NCI-H2107 (cell line): ENCODE measurements at places on chromosomes 16 and 17.

DNA sequence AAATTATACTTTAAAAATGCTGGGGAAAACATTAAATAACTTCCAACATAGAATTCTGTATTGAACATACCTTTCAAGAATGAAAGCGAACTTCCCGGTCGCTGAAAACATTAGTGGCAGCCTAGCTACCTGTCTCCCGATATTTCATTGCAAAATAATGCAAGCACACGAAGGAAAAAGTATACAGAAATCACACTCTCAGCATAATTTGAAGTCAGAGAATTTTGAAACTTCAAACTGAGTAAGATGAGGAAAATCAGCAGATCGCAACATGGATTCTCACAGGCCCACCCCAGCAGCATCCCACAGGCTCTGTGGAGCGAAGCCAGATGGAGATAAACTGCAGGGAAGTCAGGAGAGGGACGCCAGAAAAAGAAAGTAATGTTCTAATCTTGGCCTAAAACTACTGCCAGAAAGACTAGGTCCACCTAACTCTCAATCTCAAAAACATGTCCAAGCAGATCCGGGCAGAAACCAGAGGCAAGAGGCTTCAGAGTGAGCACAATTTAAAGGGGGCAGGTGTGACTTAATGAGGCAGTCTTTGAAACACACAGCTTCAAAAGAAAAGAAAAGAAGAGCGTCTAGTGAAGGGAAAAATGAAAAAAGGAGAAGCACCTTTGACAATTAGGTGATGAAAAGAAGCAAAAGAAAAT, 4.8 kb upstream of the GOSR1 start:
- DNase-seq: no peak

- no peak for DNase-seq
Measured at GRCh38 chr17:58621174-58621573, 70.7 kb downstream of the TEX14 start.

DNA sequence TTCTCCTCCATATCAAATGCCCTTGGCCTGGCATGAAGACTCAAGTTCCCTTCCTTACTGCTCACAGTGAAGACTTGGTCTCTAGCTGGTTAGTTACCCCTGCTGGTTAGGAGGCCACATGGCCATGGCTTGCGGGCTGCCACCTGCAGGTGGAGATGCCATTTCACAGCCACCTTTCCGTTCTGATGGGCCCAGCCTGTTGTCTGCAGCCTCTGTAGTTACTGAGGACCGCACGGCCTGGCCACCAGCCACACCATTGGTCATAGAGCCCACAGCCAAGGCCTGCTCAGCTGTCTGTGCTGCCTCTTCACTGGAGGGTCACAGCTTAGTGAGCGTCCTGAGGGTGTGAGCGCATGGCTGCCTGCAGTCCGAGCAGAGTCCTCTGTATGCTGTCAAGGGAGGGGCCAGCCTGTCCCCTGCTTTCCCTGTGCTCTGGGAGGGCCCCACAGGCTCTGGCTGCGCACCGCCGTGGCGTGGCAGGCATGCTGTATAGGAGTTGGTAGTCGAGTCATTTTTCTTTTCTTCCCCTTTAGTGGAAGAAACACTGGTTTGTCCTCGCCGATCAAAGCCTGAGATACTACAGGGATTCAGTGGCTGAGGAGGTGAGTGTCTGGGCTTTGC, 59.2 kb downstream of the PLD6 start:
- DNase-seq: no peak

GRCh38 chr17:56949595-56949994, 11.3 kb downstream of the COIL start:
- no peak for DNase-seq

DNA sequence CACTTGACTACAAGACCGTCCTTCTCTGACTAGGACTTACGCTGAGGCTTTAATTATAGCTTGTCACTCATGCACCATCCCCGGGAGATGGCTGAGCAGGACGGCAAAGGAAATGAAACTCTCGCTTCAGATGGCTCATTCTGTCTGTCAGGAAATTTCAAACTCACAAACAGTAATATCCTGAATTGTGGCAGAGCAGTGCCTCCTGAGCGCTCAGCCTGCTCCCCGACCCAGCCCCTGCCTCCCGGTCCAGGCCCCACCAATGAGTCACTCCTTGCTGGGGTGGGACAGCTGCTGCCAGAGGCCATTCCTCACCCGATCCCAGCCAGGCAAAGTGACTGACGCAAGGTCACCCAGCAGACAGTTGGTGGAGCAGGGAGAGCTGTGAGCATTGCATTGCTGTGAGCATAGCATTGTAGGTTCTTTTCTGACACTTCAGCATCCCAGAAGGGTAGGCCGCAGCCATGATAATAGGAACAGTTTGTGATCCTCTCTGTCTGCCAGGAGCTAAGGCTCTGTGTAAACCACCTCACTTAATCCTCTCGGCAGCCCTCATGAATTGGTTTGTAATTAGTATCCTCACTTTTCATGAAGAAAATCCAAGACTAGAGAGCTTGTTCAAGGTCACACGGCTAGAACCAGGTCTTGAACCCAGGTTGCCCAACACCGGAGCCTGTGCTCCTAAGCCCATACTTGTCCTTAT, 20.9 kb downstream of the CCDC182 start:
- DNase-seq: no peak

- no peak for DNase-seq
Measured at GRCh38 chr16:5639531-5639930, 541.9 kb upstream of the EEF2KMT start.

DNA sequence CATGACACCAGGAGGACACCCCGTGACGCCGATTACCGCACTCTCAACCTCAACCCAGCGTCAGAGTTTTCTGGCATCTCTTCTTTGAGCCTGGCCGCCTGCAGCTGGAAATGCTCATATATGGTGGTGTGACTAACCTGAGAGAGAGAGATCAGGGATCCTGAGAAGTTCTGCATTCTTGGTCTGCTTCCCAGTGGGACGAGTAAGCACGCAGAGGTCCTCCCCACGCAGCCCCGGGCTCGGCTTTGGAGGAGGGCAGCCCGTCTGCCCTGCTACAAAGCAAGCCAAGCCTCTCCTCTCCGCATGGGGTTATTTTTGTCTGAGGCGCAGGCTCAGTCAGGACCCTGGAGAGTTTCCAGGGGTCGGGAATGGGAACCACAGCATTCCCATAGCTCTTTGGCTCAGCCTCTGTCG, 16.5 kb downstream of the CRISPLD2 start:
- DNase-seq: no peak

DNA sequence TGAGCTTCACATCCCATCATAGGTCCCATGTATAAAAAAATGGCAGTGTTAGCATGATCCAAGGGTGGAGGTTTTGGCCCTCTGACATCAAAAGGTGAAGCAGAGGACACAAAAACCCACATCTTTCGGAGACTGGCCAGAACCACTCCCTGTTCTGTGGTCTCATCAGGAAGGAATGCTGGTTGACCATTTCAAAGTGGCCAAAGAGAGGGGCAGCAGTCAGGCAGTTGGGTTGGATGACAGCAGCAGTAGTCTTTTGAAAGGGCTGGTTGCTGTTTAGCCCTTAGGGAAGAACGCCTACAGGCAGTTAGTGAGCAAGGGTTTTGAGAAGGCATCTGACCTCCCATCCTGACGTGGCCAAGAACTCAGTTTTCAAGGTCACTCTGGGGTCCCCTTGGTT, 40.5 kb downstream of the LCMT1 start:
- no peak for DNase-seq

GRCh38 chr16:54070789-54071343, 215.7 kb downstream of the IRX3 start:
- DNase-seq: no peak

DNA sequence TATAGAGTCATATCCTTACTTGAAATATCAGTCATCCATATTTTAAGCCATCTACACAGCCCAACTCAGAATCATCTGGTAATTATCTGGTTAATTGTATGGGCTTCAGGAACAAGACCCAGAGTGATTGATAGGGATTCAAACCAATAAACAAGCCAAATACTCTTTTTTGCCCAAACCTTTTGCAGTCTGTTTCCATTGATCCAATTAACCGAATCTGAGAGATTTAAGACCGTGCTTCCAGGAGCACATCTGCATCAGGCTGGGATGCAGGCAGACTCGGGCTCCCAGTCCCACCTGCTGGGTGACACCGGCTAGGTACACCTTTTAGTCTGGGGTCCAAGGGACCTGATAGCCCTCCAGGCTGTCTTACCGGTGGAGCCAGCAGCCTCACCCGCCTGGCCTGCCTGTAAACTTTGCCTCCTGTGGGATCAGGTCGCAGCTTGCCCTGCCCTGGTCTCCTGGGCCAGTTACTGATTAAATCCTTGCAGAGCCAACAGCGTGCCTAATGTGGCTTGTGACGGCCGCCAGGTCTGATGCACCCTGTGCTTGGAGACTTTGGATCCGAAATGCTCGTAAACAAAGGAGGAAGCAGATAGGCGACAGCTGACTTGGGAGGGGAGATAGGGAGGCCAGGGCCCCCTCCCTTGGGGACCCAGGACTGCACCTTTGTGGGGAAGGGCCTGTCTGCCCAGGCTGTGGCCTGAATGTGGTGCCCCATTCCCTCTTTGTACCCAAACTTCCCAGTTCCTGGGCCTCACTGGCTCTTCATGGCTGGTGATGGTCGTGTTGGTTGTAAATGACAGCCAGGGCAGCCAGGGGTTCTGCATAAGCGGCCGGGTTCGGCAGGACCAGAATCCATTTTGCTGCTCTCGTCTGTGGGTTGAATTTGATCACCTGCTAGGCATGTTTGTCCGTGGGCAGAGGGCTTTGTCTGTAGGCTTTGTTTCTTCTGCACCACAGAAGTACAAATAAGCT, 3.8 kb downstream of the CMIP start:
- DNase-seq: no peak

DNA sequence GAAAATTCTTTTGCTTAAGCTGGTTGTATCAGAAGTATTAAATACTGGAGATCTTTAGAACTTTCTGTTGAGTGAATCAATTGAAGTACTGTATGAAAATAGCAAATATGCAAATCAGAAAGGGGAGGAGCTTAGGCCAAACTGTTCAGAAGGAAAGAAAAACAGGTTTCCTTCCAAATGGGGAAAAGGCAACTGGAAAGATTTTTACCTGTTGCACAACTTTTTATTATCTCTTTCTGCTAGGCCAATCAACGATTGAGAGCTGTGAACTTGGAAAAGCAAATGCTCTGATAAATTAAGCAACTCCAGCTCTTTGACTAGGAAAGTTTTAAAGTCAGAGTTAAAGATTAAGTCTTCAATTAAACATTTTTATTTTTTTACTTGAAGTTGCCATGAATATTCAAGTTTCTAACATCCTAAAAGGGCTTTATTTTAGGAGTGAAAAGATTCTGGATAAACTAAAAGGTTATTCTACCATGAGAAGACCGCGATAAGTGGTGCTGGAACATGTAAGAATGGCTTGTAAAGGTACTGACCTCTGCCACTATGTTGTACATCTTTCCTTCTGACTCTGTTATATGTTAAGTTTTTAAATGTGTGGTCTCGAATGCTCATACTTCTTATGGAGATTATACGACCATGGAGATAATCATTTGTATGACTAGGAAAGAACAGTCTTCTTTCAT, 16.5 kb downstream of the DCUN1D3 start:
- no peak for DNase-seq

DNA sequence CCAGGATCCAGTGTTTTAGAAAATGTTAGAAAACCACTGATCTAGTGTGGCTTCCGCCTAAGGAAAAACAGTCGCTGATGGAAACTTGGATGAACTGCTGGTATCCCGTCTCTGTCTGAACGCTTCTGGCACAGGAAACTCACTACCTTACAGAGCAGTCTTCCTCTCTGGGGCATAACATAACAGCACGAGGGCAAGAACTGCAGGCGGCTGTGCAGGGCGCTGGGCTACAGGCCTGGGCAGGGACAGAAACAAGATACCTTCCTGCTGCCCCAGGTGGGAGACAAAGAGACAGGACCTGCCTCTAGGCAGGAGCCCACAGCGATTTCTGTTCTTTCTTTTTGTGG, 10.5 kb downstream of the MXRA7 start:
- DNase-seq: no peak

GRCh38 chr17:2050300-2051060, 4.4 kb upstream of the HIC1 start:
- no peak for DNase-seq

DNA sequence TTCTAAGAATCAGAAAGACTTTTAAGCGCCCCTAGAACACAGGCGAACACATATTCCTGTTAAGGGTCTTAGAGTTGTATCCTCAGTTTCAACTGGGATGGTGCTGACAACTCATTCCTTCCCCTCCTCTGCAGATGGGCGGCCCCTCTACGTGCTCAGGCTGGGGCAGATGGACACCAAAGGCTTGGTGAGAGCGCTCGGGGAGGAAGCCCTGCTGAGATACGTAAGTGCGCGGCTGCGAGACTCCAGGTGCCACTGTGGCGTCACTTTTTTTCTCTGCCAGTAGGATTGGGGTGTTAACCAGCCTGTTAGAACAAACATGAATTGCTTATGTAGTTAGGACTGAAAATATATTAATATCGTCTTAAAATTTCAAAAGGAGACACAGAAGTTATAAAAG, 62.7 kb downstream of the SEC14L1 start:
- no peak for DNase-seq

DNA sequence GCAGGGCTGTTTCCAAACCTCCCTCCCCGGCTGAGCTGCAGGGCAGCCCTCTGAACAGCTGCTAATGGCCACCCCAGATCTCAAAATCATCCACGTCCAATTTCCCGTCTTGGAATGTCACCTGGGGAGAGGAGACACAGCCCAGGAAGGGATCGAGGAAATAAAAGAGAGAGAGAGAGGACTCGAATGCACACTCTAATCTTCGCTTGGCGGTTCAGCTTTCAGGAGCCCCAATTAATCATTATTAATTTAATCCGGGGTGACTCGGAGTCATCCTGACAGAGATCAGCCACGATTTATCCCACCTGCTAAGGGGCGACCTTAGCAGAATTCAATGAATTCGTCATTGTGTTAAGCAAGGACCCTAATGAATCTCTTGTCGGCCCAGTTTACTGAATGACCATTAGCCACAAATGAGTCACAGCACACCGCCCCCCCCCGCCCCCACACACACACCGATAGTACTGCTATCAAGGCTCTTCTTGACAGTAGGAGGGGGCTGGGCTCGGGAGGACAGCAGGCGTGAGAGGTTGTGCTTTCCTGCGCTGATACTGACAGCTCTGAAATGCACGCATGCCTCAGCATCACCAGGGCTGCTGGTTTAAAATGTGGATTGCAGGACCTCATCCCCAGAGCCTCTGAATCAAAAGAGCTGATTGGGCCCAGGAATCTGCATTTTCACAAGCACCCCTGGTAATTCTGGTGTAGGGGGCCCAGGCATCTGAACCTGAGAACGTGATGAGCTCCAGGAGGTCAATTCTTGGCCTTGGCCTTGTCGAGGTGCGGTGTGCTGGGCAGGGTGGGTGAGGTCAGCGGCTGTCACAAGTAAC, 190.0 kb upstream of the CIBAR2 start:
- no peak for DNase-seq
